Fibroblast of skin of left biceps (primary cell): ENCODE measurements at places on chromosomes 1 and 21.

DNA sequence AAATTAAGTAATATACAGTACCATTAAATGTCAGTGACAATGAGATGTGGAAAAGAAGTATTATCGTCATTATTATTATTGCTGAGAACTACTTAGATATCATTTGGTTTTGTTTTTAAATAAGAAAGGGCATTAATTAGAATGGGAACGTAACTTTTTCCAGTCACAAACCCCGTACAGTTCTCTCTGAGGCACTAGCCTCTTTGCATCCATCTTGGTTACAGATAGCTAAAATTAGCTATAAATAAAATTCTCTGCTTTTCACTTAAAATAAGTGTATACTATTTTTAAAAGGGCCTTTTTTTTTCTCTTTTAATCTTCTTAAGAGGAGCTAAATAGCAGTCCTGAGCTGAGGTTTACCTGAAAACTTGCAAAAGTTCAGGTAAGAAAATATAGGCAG is 7.6 kb downstream of the PTGS2 start:
- DNase-seq = no peak

GRCh38 chr1:167431909-167432650 is 86.2 kb downstream of the CD247 start:
- no peak for DNase-seq

DNA sequence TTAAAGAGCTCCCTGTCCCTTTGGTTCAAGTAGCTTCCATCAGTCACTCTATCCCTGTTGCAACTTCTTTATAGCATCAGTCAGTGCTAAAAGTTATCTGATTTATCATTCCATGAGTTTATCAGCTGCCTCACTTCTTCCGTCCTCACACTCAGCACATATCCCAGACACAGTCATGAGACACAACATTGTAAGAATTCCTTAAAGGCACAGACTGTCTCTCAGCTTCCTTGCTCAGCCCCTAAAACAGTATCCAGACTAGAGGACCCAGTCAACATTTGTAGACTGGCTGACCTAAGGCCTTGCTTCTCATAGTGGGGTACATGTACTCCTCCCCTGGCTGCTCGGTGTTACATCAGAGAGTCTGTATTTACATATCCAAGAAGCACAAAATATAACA is 164.9 kb upstream of the ADGRL2 start:
- no peak for DNase-seq

- DNase-seq = no peak
Observed at GRCh38 chr1:220298470-220299205, 26.4 kb upstream of the RAB3GAP2 start.

DNA sequence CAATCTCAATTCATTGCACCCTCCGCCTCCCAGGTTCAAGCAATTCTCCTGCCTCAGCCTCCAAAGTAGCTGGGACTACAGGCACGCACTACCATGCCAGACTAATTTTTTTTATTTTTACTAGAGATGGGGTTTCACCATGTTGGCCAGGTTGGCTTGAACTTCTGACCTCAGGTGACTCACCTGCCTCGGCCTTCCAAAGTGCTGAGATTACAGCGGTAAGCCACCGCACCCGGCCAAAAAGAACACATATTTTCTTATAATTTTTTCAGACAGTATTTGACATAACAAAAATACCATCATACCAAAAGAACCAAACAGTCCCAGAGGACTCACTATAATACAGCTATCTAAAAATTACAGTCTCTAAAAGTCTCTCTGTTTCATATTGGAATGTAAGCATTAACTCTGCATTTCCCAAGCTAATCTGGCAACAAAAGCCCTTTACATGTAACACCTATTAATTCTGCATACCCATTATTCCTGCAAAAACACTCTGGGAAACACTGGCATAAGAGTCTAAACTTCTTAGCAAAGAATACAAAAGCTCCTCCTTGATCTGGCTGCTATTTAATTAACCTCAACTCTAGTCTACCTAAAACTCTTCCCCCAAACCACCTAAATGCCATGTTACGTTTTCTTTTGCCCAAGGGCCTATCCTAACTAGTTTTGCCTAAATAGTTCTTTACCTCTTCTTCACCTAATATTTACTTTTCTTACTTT is 26.9 kb downstream of the WDR26 start:
- no peak for DNase-seq

- no peak for DNase-seq
Observed at GRCh38 chr1:58165073-58165472, 381.5 kb downstream of the OMA1 start.

DNA sequence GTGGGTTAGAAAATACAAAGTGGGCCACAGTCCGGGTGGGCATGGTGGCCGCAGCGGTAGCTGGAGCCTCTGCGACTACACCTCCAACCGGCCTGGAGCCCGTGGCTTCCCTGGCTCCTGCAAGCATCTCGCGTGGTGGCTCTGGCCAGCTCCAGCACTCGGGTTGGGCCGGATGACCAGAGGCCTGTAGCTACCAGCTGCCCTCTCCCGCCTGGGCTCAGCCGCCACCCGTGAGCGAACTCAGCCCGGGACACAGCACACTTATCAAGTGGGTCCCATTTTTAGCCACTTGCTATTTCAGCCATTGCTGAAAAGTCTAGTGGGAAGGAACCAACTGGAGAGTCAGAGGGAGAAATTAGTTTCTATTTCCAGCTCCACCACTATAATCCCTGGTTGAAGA is 107.7 kb upstream of the CACYBP start:
- no peak for DNase-seq

DNA sequence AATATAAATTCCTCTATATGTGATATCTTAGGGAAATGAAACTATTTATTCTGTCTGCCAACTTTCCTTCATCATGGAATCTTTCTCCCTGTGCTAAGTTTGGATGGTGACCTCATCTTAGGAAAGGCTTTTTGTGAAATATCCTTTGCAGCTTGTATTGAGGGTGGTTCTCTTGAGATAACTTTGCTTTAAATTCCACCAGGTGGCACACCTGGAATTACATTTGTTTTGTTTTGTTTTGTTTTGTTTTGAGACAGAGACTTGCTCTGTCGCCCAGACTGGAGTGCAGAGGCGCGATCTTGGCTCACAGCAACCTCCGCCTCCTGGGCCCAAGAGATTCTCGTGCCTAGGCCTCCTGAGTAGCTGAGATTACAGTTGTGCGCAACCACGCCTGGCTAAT is 7.6 kb upstream of the CD1A start:
- DNase-seq = no peak

DNA sequence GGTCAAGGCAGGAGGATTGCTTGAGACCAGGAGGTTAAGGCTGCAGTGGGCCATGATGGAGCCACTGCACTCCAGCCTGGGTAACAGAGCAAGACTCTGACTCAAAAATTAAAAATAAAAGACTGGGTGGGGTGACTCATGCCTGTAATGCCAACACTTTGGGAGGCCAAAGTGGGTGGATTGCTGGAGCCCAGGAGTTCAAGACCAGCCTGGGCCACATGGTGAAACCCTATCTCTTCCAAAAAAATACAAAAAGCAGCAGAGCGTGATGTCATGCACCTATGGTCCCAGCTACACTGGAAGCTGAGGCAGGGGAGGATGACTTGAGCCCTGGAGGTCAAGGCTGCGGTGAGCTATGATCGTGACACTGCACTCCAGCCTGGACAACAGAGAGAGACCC is 44.4 kb upstream of the COX20 start:
- DNase-seq = no peak

- no peak for DNase-seq
Observed at GRCh38 chr1:167681024-167681423, 40.8 kb upstream of the MPZL1 start.

GRCh38 chr1:69076631-69077030 is 491.1 kb upstream of the LRRC7 start:
- DNase-seq = no peak

DNA sequence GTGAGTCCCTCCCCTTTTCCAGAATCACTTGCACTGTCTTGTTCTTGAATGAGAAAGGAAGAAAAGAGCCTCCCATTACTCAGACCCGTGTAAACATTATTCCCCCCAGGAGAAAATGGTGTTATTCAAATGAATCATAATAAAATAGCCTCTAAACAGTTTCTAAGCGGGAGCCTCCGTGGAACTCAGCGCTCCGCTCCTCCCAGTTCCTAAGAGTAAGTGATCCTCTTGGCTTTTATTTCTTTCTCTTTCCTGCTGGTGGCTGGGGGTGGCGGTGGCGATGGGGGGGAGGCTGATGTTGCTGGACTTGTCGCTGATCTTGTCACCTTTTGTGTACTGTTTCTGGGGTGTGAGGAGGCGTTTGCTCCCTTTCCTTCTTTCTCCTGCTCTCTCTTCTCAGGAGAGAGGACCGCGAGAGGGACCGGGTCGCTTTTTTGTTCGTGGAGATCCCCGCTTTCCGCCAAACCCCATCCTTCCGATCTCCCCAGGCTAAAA is 781 bp downstream of the PROX1 start:
- DNase-seq = no peak

GRCh38 chr1:55524006-55524405 is 308.8 kb upstream of the USP24 start:
- no peak for DNase-seq
